ENCODE measurements at places on chromosomes 12 and 14. TPM values are rescaled to one million over a fixed set of nuclear protein-coding genes. Genes with fewer than 3 reads are reported as not detected.

The SLC6A12 gene
- not detected for total RNA-seq

- DNase-seq = peak; percentile 29
Observed at GRCh38 chr12:116924558-116925453, 14.1 kb downstream of the FBXW8 start.

DNA sequence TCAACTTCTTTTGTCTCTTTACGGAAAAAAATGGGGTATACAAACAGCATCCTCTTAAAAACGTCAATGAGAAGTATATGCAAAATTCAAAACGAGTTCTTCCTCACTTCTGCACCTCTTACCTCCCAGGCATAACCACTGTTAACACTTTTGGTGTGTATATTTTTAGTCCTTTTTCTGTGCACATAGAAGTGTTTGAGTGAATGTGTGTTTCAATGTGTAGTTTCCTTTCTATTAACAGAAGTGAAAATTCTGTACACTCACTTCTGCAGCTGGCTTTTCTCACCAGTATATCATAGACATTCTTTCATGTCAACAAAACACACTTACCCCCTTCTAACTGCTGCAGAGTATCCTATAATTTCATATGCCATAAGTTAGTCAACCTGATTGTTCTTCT, 5.4 kb downstream of the UBR7 start:
- DNase-seq = no peak

DNA sequence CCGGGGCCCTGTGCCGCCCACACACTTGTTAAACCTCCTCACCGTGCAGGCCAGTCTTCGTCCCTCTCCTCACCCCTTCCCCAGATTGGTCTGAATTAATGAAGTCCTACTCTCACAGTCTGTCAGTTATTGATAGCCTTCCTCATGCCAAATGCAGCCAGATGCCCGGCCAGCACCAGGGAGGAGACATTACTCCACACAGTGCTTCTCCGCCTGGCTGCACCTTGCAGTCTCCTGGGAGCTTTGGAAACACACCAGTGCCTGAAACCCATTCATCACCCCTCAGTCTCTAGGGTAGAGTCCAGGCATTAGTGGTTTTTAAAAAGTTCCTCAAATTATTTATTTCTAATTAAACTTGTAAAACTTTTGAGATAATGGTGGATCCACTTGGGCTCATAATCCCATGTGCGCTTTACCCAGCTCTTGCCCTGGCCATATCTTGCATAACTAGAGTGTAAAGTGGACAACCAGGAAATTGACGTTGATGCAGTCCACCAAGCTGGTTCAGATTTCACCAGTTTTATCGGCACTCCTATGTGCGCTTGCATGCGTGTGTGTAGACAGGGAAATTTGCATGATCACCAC, 38.2 kb upstream of the TSPAN9 start:
- no peak for DNase-seq

The DNAAF2 gene
- 10.2 TPM for total RNA-seq

- peak; percentile 33 for DNase-seq
Observed at GRCh38 chr12:109597795-109598427, 24.3 kb downstream of the MVK start.
